ENCODE measurements at places on chromosomes 5 and 9.

DNA sequence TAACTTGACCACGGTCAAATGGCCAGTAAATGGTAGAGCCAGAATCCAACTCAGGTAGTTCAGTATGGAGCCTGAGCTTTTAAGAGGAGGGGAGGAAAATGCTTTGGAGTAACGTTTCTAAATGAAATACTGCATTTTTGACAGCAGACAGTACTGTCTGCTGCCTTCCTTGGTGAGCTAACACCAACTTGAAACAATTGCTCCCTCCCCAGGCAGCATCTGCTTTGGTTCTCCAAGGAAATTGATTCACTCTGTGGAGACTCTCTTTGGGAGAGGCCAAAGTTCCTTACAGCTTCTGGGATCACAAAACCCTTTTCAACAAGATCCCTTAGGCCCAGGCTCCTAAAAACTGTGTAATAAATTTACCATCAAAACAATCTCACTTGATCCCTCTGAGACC is 75.2 kb upstream of the SSBP2 start:
- DNase-seq: no peak

GRCh38 chr9:134440636-134441226 is 114.5 kb downstream of the RXRA start:
- DNase-seq: no peak

DNA sequence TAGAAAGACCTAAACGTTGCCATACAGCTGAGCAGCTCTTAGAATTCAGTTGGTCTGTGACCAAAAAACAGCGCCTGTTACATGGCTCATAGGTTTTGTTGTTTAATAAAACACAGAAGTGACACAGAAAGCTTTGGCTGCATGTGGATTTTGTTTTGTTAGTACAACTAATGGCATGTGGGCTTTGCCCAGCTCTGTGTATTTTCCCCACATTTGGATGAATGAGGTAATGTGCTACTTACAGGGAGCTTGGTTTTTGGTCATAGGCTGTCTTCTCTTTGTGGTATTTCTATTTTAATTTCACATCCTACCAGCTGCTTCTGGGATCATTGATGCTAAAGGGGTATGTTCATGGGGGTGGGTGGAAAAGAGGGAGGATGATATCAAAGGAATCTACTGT is 37.0 kb upstream of the POU4F3 start:
- no peak for DNase-seq

- peak; percentile 32 for DNase-seq
Observed at GRCh38 chr5:1325870-1326531, 18.9 kb downstream of the CLPTM1L start.

GRCh38 chr5:76670508-76670907 is 45.4 kb upstream of the F2R start:
- no peak for DNase-seq

Data from LoVo (cell line).